ENCODE measurements at places on chromosomes 1 and 21. TPM values are rescaled to one million over a fixed set of nuclear protein-coding genes. Genes with fewer than 3 reads are reported as not detected.

CDC14A gene
- 11.8 TPM for total RNA-seq

PADI4 gene
- total RNA-seq: not detected

TATDN3 gene
- total RNA-seq: 13.5 TPM

ADGRL2 gene
- 49.4 TPM for total RNA-seq

PIP5K1A gene
- total RNA-seq: 51.5 TPM

OR10Z1 gene
- not detected for total RNA-seq

SERINC2 gene
- total RNA-seq: 0.55 TPM

DPM3 gene
- 144 TPM for total RNA-seq

TNNT2 gene
- not detected for total RNA-seq

DLGAP3 gene
- 0.36 TPM for total RNA-seq

AMPD1 gene
- not detected for total RNA-seq

NBPF4 gene
- not detected for total RNA-seq

CRP gene
- total RNA-seq: not detected

GNG12 gene
- 58.2 TPM for total RNA-seq

TMEM240 gene
- 35.2 TPM for total RNA-seq

PAPPA2 gene
- total RNA-seq: 1.4 TPM

SLC30A10 gene
- not detected for total RNA-seq

CDC20 gene
- total RNA-seq: 0.66 TPM

NKAIN1 gene
- total RNA-seq: 1.4 TPM

PLA2G2F gene
- total RNA-seq: not detected

TIE1 gene
- total RNA-seq: 8.8 TPM

SETSIP gene
- not detected for total RNA-seq

FCRL6 gene
- not detected for total RNA-seq

ARHGEF16 gene
- 0.49 TPM for total RNA-seq

FCER1G gene
- total RNA-seq: 52.4 TPM

AMY1B gene
- total RNA-seq: not detected

SELENON gene
- total RNA-seq: 23.8 TPM

TRIM63 gene
- not detected for total RNA-seq

TCHH gene
- 0.16 TPM for total RNA-seq

GNG4 gene
- 3.9 TPM for total RNA-seq

F5 gene
- total RNA-seq: 0.71 TPM

LHX8 gene
- total RNA-seq: not detected

RNU5D-1 gene
- not detected for total RNA-seq

OBSCN gene
- total RNA-seq: 12.1 TPM

LCE2B gene
- total RNA-seq: not detected

BCAS2 gene
- total RNA-seq: 40.0 TPM

C1orf116 gene
- total RNA-seq: not detected

MARK1 gene
- 9.3 TPM for total RNA-seq

MAP3K7CL gene
- total RNA-seq: 4.4 TPM

EFNA3 gene
- total RNA-seq: 3.0 TPM

S100A7A gene
- total RNA-seq: not detected

C1orf115 gene
- total RNA-seq: 8.6 TPM

LIPI gene
- not detected for total RNA-seq

ATP1A2 gene
- 60.7 TPM for total RNA-seq

IGSF9 gene
- not detected for total RNA-seq

TBX15 gene
- 0.16 TPM for total RNA-seq

CFHR3 gene
- total RNA-seq: not detected

MSH4 gene
- 0.41 TPM for total RNA-seq

LEFTY2 gene
- total RNA-seq: 5.0 TPM

KANK4 gene
- total RNA-seq: not detected

EXO1 gene
- 0.27 TPM for total RNA-seq

UBXN10 gene
- total RNA-seq: 24.0 TPM

LINGO4 gene
- not detected for total RNA-seq

SELP gene
- 4.6 TPM for total RNA-seq

FAM20B gene
- 46.2 TPM for total RNA-seq

IFI44L gene
- total RNA-seq: 7.8 TPM
